NCI-H226 (cell line): ENCODE measurements at places on chromosomes 2 and 18.

DNA sequence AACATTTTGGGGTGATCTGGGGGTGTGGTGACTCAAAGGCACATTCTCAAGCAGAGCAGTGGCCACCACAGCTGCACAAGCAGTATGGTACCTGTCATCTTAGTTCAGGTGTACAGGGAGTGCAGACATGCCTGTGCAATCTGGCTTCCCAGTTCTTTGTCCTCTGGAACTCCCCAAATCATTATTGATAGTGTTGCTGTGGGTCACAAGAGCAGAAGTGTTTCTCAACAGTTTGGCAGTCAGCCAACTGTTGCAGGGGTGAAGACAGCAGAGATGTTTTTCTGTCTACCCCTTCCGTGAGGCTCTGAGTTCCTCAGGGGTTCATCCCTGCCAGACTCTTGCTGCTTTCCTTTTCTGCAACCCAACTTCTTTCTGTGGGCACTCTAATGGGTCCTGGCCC lies 206.5 kb upstream of the ZSWIM2 start:
- DNase-seq, result peak; percentile 7

- DNase-seq, result no peak
Observed at GRCh38 chr2:64939332-64939917, 49.8 kb upstream of the SLC1A4 start.

- no peak for DNase-seq
Observed at GRCh38 chr2:171383134-171383533, 50.7 kb downstream of the METTL8 start.

DNA sequence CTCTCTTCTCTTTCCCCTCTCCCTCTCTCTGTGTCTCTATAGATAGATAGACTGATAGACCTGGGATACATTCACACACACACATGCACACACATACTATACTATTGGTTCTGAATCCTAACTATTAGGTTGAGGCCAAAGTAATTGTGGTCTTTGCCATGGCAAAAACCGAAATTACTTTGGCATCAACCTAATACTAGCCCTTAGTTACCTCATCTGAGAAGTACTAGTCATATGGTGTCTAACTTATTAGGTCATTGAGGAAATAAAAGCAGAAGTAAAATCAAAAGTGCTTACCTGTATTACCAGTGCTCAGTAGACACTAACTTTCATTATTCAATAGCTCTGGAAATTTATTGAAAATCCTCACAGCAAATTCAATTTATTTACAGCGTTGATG lies 451.5 kb downstream of the EPHA4 start:
- DNase-seq, result no peak

DNA sequence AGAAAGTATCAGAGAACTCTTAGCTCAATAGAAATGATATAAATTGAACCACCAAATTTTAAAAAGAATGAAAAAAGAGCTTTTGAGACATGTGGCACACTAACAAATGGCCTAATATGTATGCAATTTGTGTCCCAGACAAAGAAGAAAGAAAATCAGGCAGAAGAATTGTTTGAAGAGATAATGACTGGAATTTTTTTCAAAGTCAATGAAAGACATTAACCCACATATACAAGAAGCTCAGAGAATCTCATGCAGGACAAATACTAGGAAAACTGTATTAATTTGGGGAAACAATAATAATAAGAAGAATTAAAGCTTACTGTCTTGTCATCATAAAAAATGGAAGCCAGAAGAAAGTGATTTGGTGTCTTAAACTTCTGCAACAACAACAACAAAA lies 304.1 kb upstream of the RND3 start:
- no peak for DNase-seq

DNA sequence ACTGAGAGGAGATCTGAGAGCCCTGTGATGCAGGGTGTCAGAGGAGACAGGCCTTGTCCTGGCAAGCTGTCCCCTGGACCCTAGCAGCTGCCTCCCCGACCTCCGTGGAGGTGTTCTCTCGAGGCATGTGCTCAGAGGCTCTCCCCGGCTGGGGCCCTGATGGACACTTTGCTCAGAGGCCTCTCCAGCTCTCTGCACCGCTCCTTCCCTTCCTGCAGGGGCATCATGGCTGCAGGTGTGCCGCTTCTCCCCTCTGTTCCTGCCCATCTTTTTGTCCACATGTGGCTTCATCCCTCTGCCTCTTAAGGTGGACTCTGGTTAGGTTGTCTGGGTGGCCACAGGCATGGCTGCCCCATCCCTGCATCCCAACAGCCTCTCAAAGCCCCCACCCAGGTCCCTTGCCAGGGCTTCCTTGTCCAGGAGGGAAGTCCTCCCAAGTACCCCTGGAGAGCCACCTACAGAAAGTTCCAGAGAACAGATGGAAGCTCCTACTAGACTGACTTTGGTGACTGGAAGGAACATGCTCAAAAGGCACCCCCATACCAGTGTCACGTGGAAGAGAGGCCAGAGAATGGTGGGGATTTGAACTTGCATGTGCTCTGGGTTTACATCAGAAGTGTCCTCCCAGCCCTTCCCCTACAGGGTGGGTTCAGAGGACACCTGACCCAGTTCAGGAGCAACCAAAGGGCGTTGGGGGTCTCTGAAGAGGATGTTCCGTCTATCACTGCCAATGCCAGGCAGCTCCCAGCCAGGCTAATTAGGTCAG lies 120.4 kb downstream of the KLHL29 start:
- no peak for DNase-seq

DNA sequence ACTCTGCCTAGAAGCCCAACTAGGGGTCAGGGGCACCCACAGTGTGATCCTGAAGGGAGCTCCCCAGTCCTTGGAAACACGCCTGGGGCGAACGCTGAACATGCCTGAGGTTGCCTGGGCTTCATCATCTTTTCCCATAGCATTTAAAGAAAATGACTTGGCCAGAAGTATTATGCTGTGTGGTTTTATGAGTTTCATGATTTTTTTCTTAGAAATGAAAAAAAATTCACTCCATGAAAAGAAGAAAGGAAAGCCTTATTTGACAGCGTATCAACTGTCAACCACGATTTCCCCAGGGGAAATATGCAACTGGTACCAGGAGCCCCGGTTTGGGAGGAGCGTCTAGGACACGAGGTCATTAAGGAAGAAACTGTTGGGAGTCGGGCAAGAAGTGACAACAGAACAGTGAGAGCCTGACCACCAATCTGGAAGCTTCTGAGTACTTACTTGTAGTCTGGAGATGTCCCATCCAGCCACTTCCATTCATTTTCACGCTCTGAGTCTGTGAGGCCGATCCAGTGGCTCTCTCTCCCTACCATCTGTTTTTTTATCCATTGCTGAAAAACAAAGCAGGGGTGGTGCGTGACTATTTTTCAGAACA lies 63.5 kb upstream of the THOC1 start:
- peak; percentile 29 for DNase-seq

DNA sequence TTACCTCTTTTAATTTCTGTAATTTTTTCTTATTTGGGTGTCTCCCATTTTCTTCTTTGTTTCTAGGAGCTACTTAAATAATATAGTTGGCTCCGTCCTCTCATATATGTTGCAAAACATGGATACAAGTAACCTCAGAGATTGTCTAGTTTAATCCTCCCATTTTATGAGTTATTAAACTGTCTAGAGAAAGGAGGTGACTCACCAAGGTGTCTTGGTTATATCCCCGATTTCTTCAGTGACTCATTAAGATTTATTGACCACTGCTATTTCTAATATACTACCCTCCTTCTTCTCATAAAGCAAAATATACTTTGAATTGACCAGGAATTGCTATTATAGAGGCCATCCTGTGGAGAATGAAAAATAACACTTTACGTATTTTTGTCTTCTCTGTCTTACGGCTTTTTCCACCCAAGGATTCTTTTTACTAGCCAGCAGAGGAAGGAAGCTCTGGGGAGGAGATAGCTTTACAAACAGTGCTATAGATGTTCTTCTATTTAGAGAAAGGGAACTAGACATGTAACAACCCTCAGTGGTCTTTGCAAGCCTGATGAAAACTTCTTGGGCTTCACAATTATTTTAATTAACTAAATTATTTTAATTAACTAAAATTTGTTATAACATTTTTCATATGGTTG lies 300.4 kb upstream of the TNP1 start:
- no peak for DNase-seq

DNA sequence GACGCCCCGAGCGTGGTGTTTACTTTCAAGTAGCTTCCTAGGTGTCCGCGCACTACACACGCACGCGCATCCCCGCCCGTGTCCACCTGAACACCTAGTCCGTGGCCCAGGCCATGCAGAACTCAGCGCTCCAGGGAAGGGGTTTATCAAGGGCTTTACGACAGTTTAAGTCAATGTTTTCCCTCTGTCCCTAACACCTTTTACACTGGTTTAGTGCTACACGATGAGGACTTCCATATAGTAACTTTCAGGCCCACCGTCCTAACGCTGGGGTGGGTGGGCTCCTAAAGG lies 1.4 kb upstream of the BCL2 start:
- DNase-seq, result no peak

DNA sequence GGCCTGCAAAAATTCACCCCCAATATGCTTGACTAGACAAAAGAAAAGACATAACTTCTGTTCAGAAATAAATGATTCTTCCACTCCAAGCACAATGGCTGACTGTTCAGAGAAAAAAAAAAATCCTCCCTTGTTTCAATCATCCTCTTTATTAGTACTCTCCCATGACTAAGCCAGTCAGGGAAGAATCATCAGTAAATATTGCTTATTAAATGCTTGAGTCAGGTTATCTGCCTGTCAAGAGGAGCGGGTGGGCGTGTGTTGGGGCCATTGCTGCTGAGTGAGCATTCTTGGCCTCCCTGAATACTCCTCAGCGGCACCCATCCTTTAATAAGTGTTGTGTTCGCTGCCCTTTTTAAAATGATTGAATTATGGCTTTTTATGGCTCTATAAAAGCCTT lies 1334.8 kb upstream of the CELF4 start:
- DNase-seq, result no peak

DNA sequence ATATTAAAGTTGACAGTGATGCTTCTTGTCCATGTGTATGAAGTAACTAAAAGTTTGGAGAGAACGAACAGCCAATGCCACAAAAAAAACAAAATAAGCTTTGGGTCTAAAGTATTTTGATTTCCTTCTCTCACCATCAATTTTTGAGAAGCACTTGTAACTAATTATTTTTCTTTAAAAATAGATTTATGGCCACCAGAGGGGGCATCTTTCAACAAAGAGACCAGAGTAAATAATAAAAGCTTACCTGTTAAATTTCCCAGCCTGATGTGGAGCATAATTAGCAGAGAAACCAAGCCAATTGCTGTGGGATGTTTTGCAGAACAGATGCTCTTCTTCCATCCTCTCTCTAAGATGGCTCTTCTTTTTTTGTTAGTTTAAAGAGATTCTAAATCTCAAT lies 29.0 kb downstream of the LINC00305 start:
- no peak for DNase-seq

- DNase-seq, result no peak
Observed at GRCh38 chr2:84830758-84831500, 50.0 kb downstream of the TRABD2A start.

- no peak for DNase-seq
Observed at GRCh38 chr2:231512222-231512621, 18.0 kb downstream of the NMUR1 start.

DNA sequence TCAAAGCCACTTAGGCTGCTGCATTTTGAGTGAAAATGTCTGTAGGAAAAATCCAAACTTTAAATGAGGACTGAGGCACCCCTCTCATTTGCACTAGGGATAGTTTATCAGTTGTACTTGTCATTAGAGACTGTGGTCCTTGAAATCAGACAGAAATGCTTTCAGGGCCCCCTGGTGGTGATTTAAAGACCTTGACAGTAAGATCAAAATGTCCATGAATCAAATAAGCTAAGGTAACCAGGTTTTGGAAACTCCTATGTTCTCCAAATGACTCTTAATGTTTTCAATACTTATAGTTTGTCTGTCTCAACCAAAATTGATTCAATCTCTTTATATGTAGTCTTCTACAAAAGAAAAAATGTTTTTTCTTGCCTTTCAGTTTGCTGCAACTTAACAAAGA lies 28.8 kb upstream of the DDX18 start:
- DNase-seq, result no peak

- DNase-seq, result no peak
Observed at GRCh38 chr2:217515615-217516309, 487.0 kb downstream of the TNS1 start.

DNA sequence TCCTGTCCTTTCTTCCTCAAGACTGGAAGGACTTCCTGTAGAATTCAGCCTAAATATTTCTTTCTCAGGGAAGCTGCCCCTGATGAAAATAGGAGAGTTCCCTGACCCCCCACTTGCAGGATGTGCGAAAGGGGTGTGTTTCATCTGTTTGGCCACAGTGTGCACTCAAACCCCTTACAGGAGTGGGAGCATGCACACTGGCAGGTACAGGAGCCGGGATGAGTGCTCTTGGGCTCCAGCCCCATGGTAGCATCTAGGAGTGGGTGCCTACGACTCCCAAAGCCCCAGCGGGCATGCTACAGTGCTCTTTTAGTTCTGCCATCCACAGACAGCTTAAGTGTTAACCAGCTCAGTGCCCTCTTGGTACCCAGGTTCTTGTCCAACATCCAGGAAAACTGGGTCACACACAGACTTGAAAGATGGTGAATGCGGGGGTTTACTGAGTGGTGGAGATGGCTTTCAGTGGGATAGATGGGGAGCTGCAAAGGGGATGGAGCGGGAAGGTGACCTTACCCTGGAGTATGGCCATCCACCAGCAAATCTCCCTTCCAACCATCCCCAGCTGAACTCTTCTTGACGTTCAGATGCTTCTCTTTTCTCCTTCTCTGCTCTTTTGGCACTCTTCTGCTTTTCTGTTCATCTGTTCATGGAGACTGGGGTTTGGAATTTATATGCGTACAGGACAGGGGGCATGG lies 295.0 kb upstream of the NCKAP5 start:
- DNase-seq, result no peak

- no peak for DNase-seq
Observed at GRCh38 chr2:239399433-239399920, 1.3 kb downstream of the HDAC4 start.

GRCh38 chr2:233085839-233086150 lies 25.7 kb downstream of the INPP5D start:
- no peak for DNase-seq

DNA sequence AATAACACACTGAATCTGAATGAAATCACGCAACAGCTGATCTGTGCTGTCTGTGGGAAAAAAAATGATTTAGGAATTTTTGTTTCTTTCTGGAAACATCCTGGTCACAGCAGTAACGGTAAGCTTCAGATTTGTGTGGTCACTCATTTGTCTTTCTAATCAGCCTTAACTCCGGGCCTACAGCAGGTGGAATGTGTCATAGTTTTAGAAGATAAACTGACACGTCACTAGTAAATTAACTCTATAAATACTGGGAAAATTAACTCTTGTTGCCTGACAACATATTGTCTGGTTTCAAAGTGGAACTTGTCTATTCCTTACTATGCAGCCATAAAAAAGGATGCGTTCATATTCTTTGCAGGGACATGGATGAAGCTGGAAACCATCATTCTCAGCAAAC lies 58.1 kb upstream of the NCK2 start:
- no peak for DNase-seq

- DNase-seq, result no peak
Observed at GRCh38 chr2:60510713-60511112, 42.7 kb downstream of the BCL11A start.
